ENCODE measurements at places on chromosomes 3 and 15. TPM values are rescaled to one million over a fixed set of nuclear protein-coding genes. Genes with fewer than 3 reads are reported as not detected.

The AMT gene
- 40.0 TPM for polyA plus RNA-seq

The GP5 gene
- 0.64 TPM for polyA plus RNA-seq

- no peak for DNase-seq
Observed at GRCh38 chr3:43779850-43780249, 89.1 kb downstream of the ABHD5 start.

DNA sequence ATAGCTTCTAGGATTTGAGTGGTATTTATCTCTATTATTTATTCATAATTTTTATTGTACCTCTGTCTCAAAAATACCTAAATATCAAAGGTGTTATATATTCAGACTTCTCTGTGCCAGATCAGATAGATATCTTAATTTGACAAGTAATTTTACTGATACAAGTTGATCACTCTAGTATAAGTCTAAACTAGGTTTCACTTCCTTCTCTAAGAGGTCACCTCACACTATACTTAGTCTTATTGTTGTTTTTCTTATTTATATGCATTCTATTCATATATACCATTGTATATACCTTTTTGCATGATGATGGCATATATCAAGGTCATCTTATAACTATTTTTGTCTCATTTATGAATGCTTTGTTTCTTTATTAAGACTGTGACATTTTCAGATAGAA, 26.4 kb upstream of the HGD start:
- no peak for DNase-seq

DNA sequence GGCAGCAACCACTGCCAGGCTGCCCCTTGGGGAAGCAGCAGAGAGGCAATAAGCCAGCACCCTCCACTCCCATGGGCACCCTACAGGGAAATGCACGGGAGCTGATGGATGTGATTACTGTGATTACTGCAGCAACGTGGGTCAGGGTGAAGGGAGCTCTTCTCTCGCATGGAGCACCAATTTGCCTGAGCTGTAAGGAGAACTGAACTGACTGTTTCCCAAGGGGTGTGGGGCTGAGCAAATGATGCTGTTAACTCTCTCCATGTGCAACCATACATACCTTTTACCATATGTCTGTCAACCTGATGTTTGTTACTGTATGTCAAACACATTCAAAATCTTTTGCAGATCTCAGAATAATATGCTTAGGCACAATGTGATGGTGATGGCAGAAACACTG, 680.6 kb downstream of the SQOR start:
- DNase-seq = no peak

- no peak for DNase-seq
Observed at GRCh38 chr3:47871389-47871788, 68.5 kb downstream of the DHX30 start.

GRCh38 chr15:95097361-95097760, 866.0 kb downstream of the MCTP2 start:
- no peak for DNase-seq

DNA sequence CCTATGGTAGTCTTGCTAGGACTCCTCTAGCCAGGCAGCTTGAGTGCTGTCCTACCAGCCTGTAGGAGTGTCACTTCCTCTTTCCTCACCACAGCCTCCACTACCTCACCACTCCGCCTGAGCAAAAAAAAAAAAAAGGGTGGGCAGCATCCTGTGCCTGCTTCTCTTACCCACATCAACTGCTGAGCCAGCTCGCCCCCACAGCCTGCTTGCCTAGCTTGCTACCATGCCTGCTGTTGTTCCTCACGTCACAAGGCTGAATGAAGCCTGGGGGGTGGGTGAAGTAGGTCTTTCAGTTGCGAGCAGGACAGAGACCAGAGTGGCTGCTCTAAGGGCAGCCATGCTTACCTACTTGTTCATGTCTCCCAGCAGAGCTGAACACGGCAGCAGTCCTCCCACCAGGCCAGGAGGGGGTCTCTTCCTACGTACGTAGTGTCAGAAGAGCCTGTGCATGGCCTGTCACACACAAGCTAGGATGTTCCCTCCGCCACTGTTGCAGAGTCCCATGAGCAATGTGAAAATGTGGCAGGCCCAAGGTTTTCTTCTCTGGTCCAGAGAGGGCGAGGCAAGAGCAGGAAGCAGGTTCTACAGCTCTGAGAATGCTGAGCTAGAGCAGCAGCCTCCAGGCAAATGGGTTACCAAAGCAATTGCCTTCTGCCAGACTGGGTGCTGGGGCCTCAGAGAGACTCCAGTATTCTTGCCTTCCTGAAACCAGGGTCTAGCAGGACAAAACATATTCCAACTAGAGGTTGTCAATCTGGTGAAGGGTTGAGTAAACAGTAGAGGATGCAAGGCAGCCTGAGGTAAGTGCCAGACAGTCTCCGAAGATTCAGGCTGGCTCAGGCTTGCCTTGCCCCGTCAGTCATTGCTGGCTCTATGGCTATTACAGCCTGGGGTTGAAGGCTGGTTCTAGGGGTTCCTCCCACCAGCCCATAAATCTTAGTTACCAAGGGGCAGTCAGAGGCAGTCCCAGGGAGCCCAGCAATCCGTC, 8.1 kb downstream of the PPM1M start:
- DNase-seq = peak; percentile 84

DNA sequence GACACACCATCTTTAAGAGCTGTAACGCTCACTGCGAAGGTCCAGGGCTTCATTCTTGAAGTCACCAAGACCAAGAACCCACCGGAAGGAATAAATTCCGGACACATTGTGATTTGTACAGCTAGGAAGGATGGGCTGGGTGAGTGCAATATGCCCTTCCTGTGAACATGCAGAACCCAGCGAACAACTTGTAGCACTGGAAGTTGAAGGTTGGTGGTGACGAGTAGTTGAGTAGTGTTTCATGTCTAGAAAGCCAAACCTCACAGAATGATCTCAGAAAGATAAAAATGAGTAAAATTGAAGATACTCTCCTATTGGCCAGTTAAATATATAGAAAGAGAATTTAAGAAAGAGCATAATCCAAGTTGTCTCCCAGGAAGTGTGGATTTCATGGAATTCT, 462.2 kb upstream of the CFAP20DC start:
- no peak for DNase-seq

- DNase-seq = no peak
Observed at GRCh38 chr3:67866571-67866970, 212.2 kb upstream of the SUCLG2 start.

- DNase-seq = no peak
Observed at GRCh38 chr3:10285272-10286132, 7.2 kb downstream of the GHRL start.

Data from thymus (tissue), 14 donors.